ENCODE measurements at places on chromosomes 11 and 22. TPM values are rescaled to one million over a fixed set of nuclear protein-coding genes. Genes with fewer than 3 reads are reported as not detected.

DNA sequence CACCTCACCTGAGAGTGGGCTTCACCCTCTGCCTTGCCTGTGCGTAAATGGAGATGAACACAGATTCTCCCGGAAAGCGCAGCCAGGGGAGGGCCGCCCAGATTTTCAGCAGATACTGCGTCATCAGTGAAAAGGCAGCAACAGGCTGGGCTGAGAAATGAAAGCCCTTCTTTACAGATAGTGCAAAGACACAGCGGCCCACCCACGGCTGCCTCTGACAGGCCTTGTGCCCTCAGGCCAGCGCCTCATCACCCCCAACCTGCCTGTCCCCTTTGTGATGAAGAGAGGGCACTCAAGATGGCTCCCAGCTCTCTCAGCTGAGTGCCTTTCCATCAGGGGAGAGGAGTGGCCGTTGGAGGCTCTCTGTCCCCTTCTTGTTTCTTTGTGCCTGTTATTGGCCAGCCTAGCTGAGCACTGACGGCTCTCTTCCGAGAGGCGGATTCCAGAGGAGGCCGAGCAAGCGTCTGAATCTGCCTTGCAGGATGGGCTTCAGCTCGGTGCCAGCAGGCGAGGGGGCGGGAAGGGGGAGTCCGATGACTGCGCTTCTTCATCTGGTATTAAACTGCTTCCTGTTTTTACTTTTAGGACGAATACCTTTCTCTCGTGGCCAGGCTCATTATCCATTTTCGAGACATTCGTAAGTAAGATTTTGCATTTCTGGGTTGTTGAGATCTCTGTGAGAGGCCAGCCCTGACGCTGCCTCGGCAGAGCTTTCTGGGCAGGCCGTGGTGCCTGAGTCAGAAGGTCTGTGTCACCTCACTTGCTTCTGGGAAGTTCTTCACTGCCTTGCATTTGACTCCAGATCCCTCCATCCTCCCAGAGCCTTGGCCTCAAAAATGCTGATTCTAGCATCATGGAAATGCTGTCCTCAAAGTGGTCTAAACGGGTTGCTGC, 43.7 kb downstream of the MED15 start:
- peak overlapping the region; percentile 89 for H3K27ac ChIP-seq
- DNase-seq: no peak
- no peaks in the 10 kb centered on the region for H3K27me3 ChIP-seq
- no peak overlapping the region for H3K4me3 ChIP-seq
- peaks cover 54% of the 10 kb centered on the region for H3K36me3 ChIP-seq
- peaks cover 44% of the 10 kb centered on the region for H3K4me1 ChIP-seq

The KCNQ1OT1 gene
- total RNA-seq: 6.8 TPM

The POLR3H gene
- 33.2 TPM for total RNA-seq

The FXYD6 gene
- 98.7 TPM for total RNA-seq

Measured in spinal cord (tissue), 10 donors.